ENCODE measurements at places on chromosomes 13 and 19.

DNA sequence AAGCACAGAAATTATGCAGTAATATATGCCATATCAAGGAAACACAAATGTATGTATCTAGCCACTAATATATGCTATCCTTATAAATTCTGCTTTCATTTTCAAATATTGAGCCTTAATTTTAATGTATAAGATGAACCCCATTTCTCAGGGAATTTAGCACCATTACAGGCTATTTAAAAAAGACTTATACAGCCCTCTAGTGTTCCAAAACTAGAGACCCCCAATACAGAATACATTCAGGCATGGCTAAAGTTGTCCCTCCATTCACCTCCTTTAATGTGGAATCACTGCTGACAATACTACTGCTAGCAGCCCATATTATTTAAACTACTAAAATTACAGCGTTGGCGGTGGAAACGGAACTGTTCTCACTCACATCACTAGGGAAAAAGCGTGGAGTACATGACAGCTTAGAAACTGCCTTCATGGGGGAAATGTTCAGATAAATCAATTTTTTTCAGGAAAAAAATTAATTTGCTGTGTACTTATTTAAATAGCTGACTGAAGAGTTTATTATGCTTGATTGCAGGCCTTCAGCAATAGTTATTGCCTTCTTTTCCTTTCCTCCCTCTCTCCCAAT lies 541.0 kb downstream of the PCDH9 start:
- DNase-seq: no peak

GRCh38 chr13:110136660-110137585 lies 170.0 kb downstream of the COL4A1 start:
- DNase-seq: no peak

DNA sequence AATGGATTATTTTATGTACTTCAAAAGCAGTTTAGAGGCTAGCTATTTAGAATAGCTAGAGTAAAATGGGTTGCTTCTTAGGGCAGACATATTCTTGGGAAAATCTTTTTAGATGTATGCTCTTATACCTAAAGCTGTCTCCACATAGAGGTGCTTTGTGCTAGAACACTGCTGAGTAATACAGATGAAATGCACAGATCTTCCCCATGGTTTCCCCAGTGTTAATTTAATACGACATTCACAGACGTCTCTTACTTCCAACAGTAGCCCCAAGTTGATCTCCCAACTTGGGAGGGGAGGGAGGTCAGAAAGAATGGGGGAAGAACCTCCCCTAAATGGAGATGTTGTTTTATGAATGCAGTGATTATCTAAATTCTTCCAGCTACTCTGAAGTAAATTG lies 16.9 kb downstream of the NALCN start:
- DNase-seq: no peak

- no peak for DNase-seq
Measured at GRCh38 chr13:58085819-58086218, 454.3 kb downstream of the PCDH17 start.

GRCh38 chr13:108915634-108916512 lies 286.5 kb downstream of the MYO16 start:
- DNase-seq: no peak

GRCh38 chr19:14479975-14480699 lies 5.0 kb upstream of the PTGER1 start:
- DNase-seq: no peak

- DNase-seq: no peak
Measured at GRCh38 chr13:77600701-77601100, 65.2 kb downstream of the SCEL start.

- no peak for DNase-seq
Measured at GRCh38 chr19:49553451-49554271, 25.9 kb downstream of the RCN3 start.

DNA sequence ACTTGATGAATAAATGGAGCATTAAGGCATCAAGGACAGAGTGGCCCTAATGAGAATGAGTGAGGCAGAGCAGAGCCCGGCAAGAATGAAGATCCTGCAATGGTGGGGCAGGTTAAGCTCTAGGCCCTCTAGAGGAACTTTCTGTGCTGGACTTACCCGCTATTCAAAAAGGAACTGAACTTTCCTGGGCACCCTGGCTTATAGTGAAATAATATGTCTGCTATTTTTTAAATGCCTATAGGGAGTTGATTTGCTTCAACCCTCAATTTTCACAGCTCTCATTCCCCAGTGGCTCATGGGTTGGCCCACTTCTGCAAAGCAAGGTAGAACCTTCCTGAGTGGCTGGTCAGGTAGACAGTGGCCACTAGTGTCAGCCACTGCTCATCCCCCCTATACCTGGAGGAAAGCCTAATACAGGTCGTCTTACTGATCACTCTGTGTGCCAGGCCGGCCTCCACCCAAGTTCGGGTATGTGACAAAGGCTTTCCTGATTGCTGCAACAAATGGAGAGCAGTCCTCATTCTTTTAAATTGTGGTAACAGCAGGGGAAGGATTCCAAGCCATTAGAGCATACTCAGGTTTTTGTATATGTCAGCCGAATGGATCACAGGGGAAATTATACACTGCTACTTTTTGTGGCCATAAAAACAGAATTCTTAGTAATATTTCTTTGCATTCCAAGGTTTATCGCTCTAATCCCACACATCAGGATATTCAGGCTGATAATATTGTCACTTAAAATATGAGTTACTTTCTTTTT lies 103.0 kb downstream of the KL start:
- no peak for DNase-seq

GRCh38 chr19:55624109-55625003 lies at the start of gene ZNF784:
TSS of gene ZNF784 (minus strand) at chr19:55624566. CDS start at chr19:55624561, 5 bp downstream.
- DNase-seq: peak; percentile 70

- no peak for DNase-seq
Measured at GRCh38 chr19:46602392-46603194, 1.5 kb downstream of the CALM3 start.

DNA sequence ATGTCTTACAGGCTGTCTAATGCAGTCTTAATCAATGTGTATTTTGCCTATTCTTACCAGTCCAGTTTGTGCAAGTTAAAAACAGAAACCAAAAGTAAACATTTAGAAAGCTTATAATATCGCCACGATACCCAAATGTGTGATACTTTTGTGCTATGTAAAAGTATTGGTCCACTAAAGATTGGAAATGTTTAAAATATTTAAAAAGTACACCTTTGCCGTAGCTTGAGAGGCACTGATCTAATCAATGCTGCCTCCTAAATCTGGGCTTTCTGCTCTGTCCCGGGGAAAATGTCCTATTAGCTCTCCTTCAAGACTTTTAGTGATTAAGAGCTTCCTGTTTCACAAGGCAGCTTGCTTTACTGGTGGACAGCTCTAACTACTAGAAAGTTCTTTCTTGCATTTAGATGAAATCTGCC lies 64.7 kb downstream of the DNAJC15 start:
- DNase-seq: no peak

DNA sequence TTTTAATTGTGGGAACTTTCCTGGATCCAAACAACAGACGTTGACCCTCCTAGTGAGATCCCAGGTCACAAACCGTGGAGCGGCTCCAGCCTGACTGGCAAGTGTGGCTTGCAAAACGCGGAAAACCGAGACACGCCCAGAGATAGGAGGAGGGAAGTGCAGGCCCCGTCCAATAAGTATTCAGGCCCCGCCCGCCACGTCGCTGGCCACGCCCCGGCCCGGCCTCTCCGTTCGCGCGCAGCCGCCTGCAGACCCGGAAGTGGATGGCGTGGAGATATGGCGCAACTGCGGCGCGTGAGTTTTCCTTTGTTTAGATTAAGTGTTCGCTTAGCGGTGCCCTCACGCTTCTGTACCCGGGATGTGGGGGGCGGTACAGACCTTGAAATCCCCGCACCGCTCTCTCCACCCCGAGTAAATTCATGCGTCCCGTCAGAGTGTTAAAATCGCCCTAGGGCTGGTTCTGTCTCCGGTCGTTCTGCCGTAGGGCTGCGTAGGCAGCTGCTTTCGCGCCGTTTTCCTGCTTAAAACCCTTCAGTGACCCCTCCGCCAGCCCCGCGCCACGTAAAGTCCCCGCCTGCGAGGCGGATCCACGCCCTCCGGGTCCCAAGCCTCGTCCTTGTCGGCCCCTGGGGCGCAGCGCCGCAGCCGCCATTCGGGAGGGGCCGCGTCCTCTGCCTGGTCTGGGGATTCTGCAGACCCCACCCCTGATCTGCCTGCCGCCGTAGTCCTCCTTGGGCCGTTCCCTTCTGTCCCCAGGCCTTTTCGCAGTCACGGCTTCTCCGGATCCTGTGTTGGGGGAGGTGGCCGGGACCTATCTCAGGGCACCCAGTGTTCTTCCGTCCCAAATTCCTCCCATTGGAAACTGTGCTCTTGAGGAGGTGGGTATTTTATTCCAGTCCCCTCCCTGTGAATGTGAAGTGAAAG lies at the start of gene ZNF766:
TSS of gene ZNF766 (plus strand) at position 250 of the 924 bp plus-strand sequence. CDS start at position 277, 27 bp downstream.
- DNase-seq: peak; percentile 81

DNA sequence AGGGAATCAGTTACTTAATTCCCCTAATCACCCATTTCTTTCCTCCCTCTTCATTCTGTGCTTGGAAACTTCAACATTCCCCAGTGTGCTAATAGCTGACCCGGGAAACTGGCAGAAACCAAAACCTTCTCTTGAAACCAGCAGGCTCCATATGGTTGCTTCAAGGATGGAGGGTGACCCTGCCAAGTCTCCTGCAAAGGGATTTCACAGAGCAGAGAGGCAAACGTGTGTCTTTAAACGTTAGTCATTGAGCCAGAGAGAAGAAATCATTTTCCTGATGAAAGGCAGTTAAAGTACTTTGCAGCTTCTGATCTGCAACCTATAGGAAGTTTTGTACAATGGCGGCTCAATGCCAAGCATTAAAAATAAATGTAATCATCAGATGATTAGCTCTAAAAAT lies 220.9 kb downstream of the POU4F1 start:
- DNase-seq: no peak

GRCh38 chr19:2560369-2560768 lies 84.4 kb downstream of the GADD45B start:
- no peak for DNase-seq

GRCh38 chr19:45779231-45780145 lies 2.8 kb downstream of the DMPK start:
- DNase-seq: no peak

GRCh38 chr19:18249834-18250233 lies 23.6 kb upstream of the PDE4C start:
- no peak for DNase-seq

DNA sequence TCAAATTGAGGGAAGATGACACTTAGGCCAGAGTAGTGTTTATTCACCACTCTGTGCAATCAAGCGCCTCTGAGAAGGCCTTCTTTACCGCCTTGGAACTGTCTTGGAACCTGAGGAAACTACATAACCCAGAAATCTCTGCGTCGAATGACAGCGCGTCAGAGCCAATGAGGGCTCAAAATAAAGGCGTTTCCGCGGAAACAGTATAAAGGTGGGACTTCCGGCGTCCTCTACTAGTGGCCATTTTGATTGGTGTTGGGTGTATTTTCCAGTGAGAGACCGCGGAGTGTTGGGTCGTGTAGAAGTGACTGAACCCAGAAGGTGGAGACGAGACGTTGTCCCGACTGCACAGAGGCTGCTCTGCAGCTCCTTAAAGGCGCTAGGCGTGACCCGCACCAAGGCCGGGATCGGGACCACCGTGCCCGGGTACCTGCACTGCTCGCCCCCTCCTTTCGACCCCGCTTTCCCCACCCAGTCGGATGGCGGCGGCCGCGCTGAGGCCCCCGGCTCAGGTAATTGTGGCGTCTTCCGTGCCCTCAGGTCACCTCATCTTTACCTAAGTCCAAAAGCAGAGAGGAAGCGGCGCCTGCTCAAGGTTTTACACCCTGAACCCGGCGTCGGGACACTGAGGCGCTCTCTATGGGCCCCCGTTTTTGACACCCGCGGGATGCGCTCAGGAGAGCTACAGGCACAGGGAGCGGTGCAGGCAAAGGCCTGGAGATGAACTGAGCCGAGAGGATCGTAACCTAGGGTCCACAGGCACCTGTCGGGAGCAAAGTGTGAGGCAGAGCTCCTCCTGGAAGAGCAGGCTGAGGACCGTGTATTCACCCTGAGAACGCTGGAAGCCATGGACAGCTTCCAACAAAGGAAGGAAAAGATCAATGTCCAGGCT lies at the start of gene ZNF776:
TSS of gene ZNF776 (plus strand) at position 236 of the 892 bp plus-strand sequence. CDS start at position 480, 244 bp downstream.
- peak; percentile 34 for DNase-seq

GRCh38 chr13:91158017-91158395 lies 189.5 kb upstream of the MIR17HG start:
- no peak for DNase-seq

DNA sequence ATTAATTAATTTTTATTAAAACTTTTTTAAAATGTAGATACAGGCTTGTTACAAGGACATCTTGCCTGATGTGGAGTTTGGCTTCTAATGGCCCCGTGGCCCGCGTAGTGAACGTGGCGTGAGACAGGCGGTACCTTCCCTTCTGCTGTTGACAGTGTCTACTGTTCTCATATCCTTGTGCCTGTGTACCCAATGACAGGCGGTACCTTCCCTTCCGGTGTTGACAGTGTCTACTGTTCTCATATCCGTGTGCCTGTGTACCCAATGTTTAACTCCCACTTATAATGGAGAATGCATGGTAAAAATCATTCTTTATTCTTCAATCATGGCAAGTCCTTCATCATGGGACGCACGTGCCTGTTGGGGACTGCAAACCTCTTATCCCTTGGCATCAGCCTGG lies 79.1 kb upstream of the ZNF835 start:
- DNase-seq: no peak

DNA sequence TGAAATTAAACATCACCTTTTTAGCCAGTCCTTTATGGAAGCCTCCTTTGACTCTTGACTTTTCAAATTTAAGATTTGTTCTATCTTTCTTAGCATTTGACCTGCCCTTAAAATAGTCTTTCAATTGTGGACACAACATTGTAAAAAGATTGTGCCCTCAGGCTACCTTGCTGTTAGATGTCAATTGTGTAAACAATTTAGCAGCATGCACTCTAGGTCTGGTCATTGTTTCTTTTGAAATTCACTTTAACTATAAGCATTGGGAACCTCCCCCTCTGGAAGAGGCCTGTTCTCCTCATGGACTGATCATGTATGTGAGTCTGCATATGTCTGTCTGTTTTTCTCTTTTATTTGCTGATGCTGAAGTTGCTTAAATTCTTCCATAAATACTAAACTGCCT lies 31.5 kb upstream of the PABPC3 start:
- no peak for DNase-seq

- no peak for DNase-seq
Measured at GRCh38 chr19:30375553-30376031, 3.4 kb downstream of the ZNF536 start.

DNA sequence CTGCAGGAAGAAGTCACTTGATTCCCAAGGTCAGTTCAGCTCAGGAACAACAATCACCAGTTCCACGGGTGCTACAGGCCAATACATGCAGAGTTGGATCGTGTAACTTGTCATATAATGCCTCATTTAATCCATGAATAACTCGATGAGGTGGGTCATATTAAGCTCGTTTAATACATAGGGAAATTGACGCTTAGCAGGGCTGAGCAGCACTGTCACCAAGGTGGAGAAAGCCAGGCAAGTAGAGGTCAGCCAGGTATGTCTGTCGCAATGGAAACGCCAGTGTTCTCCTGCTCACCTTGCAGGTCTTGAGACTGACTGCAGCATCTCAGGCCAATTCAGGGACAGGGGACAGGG lies 52.3 kb downstream of the CCDC70 start:
- DNase-seq: no peak

DNA sequence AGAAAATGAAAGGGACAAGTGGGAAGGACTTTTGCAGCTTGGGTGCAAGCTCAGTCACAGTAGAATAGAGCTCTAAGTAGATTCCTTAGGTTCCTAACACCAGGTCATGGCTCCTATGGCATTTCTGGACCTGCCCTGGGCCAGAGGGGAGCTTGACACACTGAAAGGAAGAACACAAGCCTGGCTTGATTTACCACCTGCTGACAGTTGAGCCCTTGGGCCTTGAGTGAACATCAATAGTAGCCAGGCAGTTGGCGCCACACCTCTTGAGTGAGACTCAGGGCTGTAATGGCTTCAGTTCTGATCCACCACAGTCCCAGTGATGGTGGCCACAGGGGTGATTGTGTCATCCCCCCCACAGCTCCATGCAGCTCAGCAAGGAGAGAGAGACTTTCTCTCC lies 221.9 kb upstream of the PCDH17 start:
- DNase-seq: no peak
